ENCODE measurements at places on chromosomes 11 and 22. TPM values are rescaled to one million over a fixed set of nuclear protein-coding genes. Genes with fewer than 3 reads are reported as not detected.

TBX10 gene
- polyA plus RNA-seq: not detected

NDUFS3 gene
- polyA plus RNA-seq: 168 TPM

CNIH2 gene
- 4.3 TPM for polyA plus RNA-seq

TMEM223 gene
- 69.1 TPM for polyA plus RNA-seq

TMEM191C gene
- polyA plus RNA-seq: 2.5 TPM

RAG2 gene
- not detected for polyA plus RNA-seq
